ENCODE measurements at places on chromosomes 11 and 22. TPM values are rescaled to one million over a fixed set of nuclear protein-coding genes. Genes with fewer than 3 reads are reported as not detected.

GRCh38 chr11:125375146-125375545, 120.9 kb downstream of the FEZ1 start:
- H3K27ac ChIP-seq, result no peak overlapping the region
- DNase-seq, result no peak
- no peaks in the 10 kb centered on the region for H3K36me3 ChIP-seq
- H3K4me3 ChIP-seq, result no peak overlapping the region

DNA sequence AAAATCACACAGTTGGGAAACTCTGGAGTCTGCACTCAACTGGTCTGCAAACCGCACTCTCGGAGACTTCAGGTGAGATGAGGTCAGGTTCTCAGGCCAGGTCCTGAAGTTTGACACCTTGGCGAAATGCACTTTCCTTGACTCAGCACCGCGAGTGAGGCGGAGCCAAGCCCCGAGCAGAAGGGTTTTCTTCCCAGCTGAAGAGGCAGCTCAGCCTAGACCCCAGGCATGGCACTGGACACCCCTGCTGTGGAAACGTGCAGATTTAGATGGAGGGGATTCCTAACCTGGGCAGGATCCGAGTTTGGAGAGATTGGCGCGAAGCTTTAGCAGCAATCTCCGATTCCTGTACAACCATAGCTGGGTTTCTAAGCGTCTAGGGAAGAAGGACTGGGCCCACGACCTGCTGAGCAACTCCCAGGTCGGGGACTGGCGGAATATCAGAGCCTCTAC, 835 bp upstream of the MYOD1 start:
- no peak overlapping the region for H3K27ac ChIP-seq
- peaks cover 32% of the 10 kb centered on the region for H3K27me3 ChIP-seq
- DNase-seq, result no peak
- no peak overlapping the region for H3K4me3 ChIP-seq
- no peaks in the 10 kb centered on the region for H3K36me3 ChIP-seq

Gene TMEM121B
- total RNA-seq, result 0.05 TPM

DNA sequence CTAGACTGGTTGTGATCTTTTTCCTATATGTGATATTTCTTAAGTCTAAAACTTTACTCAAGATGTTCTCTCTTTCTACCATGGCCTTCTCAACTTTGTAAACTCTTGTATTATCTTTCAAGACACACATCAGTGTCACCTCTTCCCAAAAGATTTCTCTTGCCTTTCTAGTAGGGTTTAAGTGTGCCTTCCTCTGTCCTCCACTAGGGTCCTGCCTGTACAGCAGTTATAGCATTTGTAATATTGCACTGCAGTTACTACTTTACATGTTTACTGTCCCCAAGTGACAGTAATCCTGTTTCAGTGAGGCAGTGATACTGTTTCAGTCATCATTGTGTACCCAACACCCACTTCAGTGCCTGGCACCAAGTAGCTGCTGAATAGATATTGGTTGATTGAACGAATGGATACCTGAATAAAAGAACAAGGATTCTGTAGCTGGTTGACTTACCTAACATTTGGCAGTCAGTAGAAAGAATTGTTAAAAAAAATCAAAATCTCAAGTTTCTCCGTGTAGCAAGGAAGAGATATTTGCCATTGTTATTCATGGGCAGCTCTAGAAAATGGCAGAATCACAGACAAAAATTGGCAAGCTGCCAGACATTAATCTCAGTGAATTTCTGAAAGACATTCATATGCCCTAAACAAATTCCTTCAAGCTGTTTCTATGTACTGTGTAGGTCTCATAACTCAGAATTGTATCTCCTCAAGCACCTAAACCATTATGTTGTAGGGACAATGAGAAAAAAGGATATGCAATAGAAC, 79.4 kb downstream of the RBMXL2 start:
- no peaks in the 10 kb centered on the region for H3K36me3 ChIP-seq
- H3K4me3 ChIP-seq, result no peak overlapping the region
- H3K27me3 ChIP-seq, result peaks cover 2% of the 10 kb centered on the region
- H3K27ac ChIP-seq, result no peak overlapping the region
- no peaks in the 10 kb centered on the region for H3K4me1 ChIP-seq
- no peak for DNase-seq

- H3K27me3 ChIP-seq, result peaks cover 34% of the 10 kb centered on the region
- no peaks in the 10 kb centered on the region for H3K36me3 ChIP-seq
- H3K4me3 ChIP-seq, result no peak overlapping the region
These were observed 58.2 kb upstream of the DRD2 start for GRCh38 chr11:113533425-113533698.

DNA sequence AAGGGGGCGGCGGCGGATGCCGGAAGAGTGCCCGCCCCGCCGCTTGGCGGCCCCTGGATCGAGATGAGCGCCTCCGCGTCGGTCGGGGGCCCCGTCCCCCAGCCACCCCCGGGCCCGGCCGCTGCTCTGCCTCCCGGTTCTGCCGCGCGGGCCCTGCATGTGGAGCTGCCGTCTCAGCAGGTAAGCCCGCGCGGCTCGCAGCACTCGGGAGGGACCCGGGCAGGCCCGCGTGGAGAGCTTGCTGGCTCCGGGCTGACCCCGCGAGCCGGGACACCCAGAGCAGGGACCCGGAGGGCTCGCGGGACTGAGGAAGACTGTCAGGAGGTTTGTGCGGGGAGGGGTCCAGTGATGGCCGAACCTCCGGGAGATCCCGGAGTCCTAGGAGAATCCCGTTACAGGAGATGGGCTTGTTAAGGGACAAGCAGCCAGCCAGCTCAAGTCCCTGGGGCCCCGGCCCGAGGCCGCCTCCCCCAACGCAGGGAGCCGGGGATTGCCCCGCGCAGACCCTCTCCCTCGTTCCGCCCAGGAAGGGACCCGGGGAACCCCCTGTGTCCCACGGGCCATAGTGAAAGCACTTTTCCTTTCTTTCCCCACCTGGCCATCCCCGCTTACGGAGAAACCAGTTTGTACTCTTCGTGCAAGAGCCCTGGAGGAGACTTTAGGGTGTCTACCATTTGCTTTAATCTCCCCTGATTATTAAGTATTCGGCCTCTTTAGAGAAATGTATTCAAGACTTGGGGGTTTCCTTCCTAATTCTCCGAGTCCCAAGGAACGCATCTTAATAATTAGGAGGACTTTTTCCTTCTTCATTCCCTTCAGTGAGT, 547 bp downstream of the UVRAG start:
- H3K27ac ChIP-seq, result peak overlapping the region; percentile 92
- DNase-seq, result peak; percentile 48
- no peaks in the 10 kb centered on the region for H3K27me3 ChIP-seq
- no peak overlapping the region for H3K4me3 ChIP-seq
- no peaks in the 10 kb centered on the region for H3K36me3 ChIP-seq
- peaks cover 13% of the 10 kb centered on the region for H3K4me1 ChIP-seq

Gene HEPACAM
- not detected for total RNA-seq

GRCh38 chr11:80505771-80506170, 1064.9 kb upstream of the TENM4 start:
- H3K4me3 ChIP-seq, result no peak overlapping the region
- no peaks in the 10 kb centered on the region for H3K36me3 ChIP-seq
- no peaks in the 10 kb centered on the region for H3K4me1 ChIP-seq
- no peaks in the 10 kb centered on the region for H3K27me3 ChIP-seq

GRCh38 chr11:88194990-88195389, 19.7 kb upstream of the RAB38 start:
- H3K4me1 ChIP-seq, result no peaks in the 10 kb centered on the region
- peaks cover 42% of the 10 kb centered on the region for H3K27me3 ChIP-seq
- H3K27ac ChIP-seq, result no peak overlapping the region

- H3K4me3 ChIP-seq, result peak within 1 kb of the TSS; percentile 86
- H3K27me3 ChIP-seq, result no peaks in the 10 kb centered on the region
- peak; percentile 90 for DNase-seq
- peaks cover 40% of the 10 kb centered on the region for H3K4me1 ChIP-seq
- no peaks in the 10 kb centered on the region for H3K36me3 ChIP-seq
These were observed at the start of gene SLC25A45 for GRCh38 chr11:65382033-65382803. Gene SLC25A45 (minus strand): TSS chr11:65382646. CDS start chr11:65381951, 695 bp downstream.

Gene CRYAB
- total RNA-seq, result not detected

Gene ZNF214
- total RNA-seq, result not detected

DNA sequence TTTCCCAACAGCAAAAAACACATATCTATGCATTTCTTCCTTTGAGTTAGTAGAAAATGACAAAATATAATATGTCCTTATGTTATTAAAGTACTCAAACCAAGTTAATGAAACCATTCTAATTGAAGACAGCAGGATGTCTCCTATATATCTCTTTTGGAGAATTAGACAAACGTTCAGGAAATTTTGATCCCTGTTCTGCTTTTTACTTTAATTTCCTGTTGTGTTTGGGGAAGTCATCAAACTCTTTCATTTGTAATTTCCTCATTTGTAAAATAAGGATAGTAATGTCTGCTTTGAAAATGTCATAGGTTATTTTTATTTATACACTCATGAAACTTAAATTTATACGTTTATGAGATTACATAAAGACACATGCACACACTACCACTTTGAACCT, 281.8 kb upstream of the ANO5 start:
- no peak for DNase-seq
- no peaks in the 10 kb centered on the region for H3K27me3 ChIP-seq
- H3K36me3 ChIP-seq, result no peaks in the 10 kb centered on the region
- H3K4me3 ChIP-seq, result no peak overlapping the region

Gene SLC35F2
- total RNA-seq, result 28.0 TPM

Gene FOLH1
- total RNA-seq, result not detected

Gene AP2A2
- 61.3 TPM for total RNA-seq

DNA sequence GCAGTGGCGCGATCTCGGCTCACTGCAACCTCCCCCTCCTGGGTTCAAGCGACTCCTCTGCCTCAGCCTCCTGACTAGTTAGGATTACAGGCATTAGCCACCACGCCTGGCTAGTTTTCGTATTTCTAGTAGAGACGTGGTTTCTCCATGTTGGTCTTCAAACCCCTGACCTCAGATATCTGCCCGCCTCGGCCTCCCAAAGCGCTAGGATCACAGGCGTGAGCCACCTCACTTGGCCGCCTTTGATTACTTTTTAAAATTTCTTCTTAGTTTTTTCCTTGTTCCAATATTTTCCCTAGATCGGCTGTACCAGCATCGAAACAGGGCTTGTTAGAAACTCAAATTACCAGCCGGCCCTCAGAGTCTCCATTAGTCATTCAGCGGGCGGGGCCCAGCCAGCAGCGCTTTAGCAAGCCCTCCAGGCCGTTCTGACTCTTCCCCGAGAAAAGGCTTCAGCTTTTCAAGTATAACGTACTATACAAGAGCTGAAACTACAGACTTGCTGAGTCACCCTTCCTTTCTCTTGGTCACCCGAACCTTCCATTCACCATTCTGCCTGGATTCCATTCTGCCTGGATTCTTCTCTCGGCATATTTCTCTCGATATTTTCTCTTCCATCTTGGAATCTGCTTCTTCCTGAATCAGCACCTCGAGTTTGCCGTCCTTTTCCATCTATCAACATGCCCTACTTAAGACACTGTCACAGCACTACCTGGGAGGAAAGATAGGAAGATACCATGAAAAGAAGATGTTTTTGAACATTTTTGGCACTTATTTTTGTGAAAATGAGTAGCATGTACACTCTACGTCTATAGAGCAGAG, 6.7 kb upstream of the CAPRIN1 start:
- peaks cover 6% of the 10 kb centered on the region for H3K4me1 ChIP-seq
- H3K27me3 ChIP-seq, result peaks cover 11% of the 10 kb centered on the region
- DNase-seq, result no peak
- no peak overlapping the region for H3K4me3 ChIP-seq

Gene KRTAP5-1
- total RNA-seq, result not detected

DNA sequence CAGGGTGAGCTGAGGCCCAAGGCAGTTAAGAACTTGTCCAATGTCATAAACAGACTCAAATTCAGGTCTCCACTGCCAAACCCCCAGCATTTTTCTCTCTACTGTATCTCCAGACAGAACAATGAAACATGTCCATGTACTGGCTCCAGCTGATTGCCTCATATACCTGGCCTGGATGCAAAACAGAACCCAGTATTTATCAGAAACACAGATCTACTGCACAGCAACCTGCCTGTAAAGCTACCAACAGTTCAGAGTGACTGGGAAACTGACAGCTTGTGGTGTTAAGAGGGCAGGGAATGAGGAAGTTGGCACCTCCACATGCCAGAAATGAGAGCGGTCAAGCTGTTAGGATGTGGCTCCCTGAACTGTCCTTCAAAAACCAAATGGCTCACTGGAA, 41.6 kb downstream of the C11orf71 start:
- H3K27ac ChIP-seq, result no peak overlapping the region
- peaks cover 14% of the 10 kb centered on the region for H3K27me3 ChIP-seq
- H3K4me1 ChIP-seq, result no peaks in the 10 kb centered on the region

DNA sequence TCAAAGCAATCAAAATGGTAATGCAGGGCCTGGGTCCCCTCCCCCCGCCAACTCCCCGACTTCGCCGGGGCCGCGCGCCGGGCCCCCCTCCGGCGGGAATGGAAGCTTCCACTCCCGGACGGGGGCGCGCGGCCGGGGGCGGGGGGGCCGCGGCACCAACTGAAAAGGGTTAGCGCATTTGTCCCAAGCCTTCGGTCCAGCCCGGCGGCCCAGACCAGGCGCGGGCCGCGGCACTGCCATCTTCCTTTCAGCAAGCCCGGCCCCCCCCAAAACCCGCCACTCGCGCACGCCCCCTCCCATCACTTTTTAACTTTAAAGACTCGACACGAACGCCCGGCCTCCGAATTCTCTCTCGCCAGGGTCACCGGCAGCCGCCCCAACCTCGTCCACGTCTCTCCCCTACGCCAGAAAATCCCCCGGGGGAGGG, 2.8 kb downstream of the PHF21B start:
- peaks cover 10% of the 10 kb centered on the region for H3K4me1 ChIP-seq
- no peak overlapping the region for H3K27ac ChIP-seq
- DNase-seq, result no peak
- H3K36me3 ChIP-seq, result no peaks in the 10 kb centered on the region
- peaks cover 50% of the 10 kb centered on the region for H3K27me3 ChIP-seq

- H3K36me3 ChIP-seq, result no peaks in the 10 kb centered on the region
- no peak overlapping the region for H3K4me3 ChIP-seq
- no peaks in the 10 kb centered on the region for H3K27me3 ChIP-seq
- peaks cover 25% of the 10 kb centered on the region for H3K4me1 ChIP-seq
- H3K27ac ChIP-seq, result no peak overlapping the region
These were observed 18.9 kb upstream of the THY1 start for GRCh38 chr11:119441898-119442243.

DNA sequence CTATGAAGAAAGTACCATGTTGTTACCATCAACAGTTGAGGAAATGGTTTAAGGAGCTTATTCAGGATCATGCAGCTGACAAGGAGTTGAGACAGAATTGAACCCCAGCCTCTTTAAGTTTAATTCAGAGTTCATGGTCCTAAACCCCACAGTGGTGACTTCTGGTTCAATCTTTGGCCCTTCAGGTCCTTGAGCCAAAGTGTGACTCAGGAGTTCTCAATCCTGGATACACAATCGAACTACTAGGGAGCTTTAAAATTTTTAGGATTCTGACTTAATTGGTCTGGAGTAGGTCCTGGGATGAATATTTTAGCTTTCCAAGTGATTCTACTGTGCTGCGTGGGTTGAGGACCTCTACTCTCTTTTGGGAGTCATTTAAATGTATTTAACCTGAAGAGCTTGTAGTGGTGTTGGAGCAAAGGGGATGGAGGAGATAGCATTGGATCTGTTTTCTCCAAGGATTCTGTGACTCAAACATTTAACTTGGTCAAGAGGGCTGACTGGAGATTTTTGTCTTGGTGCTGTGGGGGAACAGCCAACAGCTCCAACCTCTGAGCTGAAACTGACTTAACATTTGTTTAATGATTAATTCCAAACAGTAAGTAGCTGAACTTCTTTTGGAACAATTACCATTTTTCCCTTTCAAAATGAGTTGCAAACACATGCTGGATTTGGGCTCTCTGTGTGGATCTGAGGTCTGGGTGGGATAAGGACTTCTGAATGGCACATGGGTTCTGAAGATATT, 80.1 kb downstream of the INSC start:
- no peaks in the 10 kb centered on the region for H3K36me3 ChIP-seq
- peaks cover 4% of the 10 kb centered on the region for H3K27me3 ChIP-seq
- no peak overlapping the region for H3K4me3 ChIP-seq
- no peak for DNase-seq

Gene ACTN3
- 0.07 TPM for total RNA-seq

Gene MMP8
- total RNA-seq, result not detected
